WTC11 (cell line): ENCODE measurements at places on chromosomes 3 and 15. TPM values are rescaled to one million over a fixed set of nuclear protein-coding genes. Genes with fewer than 3 reads are reported as not detected.

The ZSCAN2 gene
- 39.6 to 51.9 TPM (median 44.4 TPM) in 3 replicates for total RNA-seq

GRCh38 chr15:37891766-37892368 is 42.6 kb upstream of the TMCO5A start:
- no peak for DNase-seq

- DNase-seq = peak; percentile 93
Measured at GRCh38 chr15:65101411-65101890, 13.5 kb downstream of the UBAP1L start.

The SNURF gene
- total RNA-seq = 50.8 to 77.2 TPM (median 66.8 TPM) in 3 replicates

DNA sequence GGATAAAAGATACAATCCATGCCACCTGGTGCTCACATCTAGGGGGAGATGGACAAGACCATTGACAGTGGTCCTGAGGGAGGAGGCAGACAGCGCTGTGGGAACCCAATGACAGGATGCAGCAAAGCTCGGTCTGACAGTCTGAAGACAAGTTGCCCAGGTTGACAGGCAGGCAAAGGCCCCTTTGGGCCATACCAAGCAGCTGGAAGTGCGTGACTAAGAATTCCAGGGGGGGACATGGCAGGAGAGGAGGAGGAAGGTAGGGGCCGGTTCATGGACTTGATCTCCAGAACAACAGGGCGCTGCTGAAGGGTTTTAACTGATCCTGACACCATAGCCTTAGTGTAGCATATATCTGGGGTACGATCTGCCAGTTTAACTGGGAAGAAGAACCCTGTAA is 83.4 kb downstream of the RPLP1 start:
- DNase-seq = no peak

DNA sequence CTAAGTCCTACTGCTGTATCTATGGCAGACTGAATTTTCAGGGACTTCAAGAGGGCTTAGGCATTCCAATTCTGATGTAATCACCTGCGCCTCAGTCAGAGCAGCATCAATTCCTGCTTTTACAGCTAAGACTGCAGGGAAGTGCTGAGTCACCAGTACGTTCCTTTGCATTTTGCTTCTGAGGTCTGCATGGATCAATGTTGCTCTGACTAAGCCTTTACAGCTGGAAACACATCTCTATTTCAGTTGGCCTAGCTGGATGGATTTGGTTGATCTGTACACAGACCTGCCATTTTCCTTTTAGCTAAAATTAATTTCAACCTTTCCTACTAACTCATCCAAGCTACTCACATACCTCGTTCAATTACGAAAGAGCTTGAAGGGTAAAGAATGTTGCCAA is 51.3 kb downstream of the ETV5 start:
- no peak for DNase-seq

DNA sequence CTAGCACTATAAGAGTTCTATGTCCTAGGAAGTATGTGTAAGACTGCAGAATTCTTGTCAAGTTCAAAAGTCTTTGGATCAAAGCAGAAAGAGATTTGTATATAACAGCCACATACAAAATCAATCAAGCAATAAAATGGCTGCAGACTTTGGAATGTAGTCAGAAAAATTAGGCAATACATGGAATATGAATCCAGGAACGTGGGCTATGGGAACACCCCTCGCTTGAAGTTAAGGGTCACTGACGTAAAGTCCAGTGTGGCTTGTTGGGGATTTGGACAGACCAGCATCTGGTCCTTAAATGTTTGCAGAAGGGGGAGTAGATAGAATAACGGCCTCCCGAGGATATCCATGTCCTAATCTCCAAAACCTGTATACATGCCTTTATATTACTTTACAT is 178.6 kb downstream of the ADAMTS9 start:
- no peak for DNase-seq

GRCh38 chr3:134472831-134473230 is 13.0 kb downstream of the ANAPC13 start:
- DNase-seq = no peak

DNA sequence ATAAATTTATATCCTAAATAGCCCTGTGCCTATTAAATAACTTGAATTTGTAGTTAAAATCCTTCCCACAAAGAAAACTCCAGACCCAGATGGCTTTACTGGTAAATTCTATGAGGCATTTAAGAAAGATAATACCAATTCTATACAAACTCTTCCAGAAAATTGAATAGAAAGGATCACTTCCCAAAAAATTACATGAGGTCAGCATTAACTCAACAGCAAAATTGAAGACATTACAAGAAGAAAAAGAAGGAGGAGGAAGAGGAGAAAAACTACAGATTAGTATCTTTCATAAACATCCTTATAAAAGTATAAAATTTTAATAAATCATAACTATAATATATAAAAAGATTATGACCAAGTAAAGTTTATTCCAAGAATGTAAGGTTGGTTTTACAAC is 29.4 kb upstream of the SLC6A11 start:
- DNase-seq = no peak

DNA sequence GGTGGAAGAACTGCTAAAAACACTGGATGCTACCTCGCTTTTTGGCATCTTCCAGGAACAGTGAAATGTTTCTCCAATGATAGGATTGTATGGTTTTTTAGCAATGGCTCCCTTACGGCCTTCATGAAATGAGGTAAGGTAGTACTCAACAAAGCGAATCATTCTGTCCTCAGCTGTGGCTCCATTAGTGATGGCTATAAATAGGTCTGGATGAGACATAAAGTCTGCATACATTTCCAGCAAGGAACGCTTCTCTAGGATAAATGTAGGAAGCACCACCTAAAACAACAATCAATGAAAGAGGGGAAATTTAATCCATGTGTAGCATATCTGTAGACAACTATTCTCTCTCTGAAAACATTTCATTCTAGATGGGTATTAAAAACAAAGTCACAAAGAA is 32.4 kb upstream of the SNX4 start:
- no peak for DNase-seq

GRCh38 chr3:14646589-14647413 is 4.8 kb upstream of the CCDC174 start:
- DNase-seq = no peak

The PPP1R14D gene
- total RNA-seq = 0.25 TPM in 1 of 3 replicates, not detected in the others

The ADCY5 gene
- total RNA-seq = 23.5 to 28.6 TPM (median 26.8 TPM) in 3 replicates

The C3orf85 gene
- total RNA-seq = not detected in 3 replicates
